ENCODE measurements at places on chromosomes 5 and 9.

DNA sequence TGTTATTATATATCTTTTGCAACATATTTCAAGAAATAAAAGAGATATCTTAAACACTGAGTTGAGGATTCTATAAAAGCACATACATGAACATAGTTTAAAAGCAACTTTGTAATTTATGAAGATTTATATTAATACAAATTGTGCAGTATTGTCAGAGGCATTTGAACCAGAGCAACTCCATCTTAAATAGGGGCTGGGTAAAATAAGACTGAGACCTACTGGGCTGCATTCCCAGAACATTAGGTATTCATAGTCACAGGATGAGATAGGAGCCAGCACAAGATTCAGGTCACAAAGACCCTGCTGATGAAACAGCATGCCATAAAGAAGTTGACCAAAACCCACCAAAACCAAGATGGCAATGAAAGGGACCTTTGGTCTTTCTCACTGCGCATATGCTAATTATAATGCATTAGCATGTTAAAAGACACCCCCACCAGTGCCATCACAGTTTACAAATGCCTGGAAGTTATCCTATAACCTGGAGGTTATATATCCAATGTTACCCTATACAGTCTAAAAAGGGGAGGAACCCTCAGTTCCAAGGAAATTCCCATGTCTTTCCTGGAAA is 320.2 kb downstream of the FAM170A start:
- no peak for DNase-seq

- DNase-seq: peak; percentile 8
Measured at GRCh38 chr5:104539618-104540350, 977.2 kb upstream of the NUDT12 start.

- DNase-seq: no peak
Measured at GRCh38 chr5:42812620-42813019, 928 bp upstream of the SELENOP start.

DNA sequence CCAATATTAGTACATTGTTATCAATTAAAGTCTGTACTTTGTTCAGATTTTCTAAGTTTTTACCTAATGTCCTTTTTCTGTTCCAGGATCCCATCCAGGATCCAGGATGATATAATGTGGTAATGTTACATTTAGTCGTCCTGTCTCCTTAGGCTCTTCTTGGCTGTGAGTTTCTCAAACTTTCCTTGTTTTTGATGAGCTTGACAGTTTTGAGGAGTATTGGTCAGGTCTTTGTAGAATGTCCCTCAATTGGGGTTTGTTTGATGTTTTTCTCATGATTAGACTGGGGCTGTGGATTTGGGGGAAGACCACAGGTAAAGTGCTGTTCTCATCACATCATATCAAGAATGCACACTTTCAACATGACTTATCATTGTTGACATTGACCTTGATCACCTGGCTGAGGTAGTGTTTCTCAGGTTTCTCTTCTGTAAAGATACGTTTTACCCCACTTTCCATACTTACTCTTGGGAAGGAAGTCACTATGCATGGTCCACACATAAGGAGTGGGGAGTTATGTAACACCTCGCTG is 9.6 kb downstream of the NDFIP1 start:
- DNase-seq: no peak

- DNase-seq: no peak
Measured at GRCh38 chr5:125169396-125169795, 423.0 kb upstream of the ZNF608 start.

DNA sequence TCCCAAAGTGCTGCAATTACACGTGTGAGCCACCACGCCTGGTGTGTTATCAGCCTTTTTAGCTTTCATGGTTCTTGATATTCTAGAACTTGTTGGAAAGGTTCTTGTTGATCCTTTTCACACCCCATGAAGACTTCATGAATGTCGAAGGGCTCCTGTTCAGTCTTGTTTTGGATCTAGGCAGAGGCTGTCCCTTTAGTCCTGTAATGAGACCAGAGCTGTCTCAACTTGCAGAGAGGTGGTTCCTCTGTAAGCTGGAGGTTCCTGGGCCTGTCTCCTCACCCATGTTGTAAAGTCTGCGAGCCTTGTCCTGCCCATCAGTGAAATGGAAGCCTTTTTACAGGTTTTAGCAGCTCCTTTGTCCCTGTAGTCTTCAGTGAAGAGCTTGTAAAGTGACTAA is 38.2 kb downstream of the PRRC2B start:
- DNase-seq: no peak

DNA sequence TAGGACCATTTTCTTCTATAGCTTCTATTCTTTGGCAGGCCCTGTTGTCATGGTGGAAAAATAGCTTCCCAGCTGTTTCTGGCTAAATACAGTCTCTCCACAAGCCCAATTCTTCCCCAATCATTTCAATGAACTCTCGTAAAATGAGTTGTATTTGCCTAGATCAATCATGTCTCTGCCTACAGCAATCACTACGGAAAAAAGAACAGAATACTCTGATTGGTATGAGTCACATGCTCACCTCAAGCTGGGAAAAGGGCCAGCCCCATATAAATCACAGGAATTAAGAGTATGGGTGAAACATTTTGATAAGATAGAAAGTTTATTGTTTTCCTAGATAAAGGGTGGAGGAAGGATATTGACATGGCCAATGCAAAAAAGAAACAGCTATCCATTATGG is 711.4 kb downstream of the EFNA5 start:
- DNase-seq: no peak

GRCh38 chr5:58002323-58002722 is 457.6 kb downstream of the PLK2 start:
- DNase-seq: peak; percentile 61

DNA sequence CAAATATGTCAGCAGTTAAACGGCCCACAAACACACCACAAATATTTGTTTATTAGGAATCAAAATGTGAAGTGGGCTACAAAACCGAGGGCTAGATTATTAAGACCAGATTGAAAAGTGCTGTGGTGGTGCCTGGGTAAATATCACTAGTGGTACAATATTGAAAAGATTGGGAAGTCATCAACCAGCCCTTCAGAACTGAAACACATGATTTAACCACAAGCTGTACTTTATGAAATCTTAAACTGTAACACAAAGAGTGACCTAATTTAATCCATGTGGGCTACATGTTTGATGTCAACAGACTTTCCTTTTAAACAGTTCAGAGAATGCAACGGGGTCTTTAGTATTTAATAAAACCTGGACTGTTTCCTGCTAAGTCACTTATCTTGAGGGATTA is 182.3 kb downstream of the SPATA31D1 start:
- DNase-seq: peak; percentile 47

- no peak for DNase-seq
Measured at GRCh38 chr5:10334831-10335230, 18.7 kb upstream of the MARCHF6 start.

GRCh38 chr9:78026416-78026815 is 5.2 kb downstream of the GNAQ start:
- DNase-seq: no peak

DNA sequence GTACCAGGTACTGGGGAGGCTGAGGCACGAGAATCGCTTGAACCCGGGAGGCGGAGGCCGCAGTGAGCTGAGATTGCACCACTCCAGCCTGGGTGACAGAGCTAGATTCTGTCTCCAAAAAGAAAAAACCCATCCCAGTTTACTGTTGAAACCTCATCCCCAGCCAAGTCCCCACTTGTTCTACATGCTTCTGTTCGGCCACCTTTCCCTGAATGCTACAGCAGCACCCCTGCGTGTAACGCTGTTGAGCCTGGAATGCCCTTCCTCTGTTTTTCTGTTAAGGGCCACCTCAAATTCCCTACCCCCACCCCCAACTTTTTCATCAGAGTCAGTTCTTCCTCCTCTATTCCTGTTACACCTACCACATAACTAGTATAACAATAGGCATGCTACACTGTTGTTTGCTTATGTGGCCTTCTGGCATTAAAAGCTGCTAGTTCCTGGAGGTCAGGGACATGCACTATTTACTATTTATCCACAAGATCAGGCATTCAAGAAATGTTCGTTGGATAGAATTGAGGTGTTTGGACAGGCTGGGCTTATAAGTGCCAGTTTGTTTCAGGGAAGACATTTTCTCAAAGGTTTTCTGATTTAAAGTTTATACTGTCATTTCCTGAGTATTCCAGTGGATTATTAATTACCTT is 47.1 kb upstream of the C5orf47 start:
- DNase-seq: no peak

GRCh38 chr5:9474219-9475002 is 71.5 kb downstream of the SEMA5A start:
- DNase-seq: no peak

GRCh38 chr5:180336234-180337020 is 16.7 kb downstream of the GFPT2 start:
- DNase-seq: no peak

DNA sequence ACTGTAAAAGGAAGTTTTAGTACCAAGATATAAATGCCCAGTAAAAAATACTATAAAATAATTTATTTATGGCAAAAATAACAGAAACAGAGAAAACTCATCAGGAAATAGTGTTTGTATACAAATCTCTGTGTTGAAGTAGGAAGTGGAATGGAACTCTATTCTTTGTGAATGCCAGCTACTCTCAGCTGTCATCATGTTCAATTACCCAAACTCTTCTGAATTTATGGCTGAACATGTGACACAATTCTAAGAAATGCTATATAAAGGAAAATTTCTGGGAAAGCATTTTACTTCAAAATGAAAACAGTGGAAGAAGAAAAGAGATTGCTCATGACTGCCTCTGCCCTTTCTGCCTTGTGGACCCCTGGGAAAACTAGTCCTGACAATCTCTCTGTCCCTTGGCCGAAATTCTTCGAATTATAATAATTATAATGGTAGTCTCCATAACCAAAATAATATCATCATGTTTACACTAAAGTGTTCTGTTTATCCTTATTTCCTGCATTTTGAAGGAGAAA is 522.3 kb upstream of the ST8SIA4 start:
- no peak for DNase-seq

DNA sequence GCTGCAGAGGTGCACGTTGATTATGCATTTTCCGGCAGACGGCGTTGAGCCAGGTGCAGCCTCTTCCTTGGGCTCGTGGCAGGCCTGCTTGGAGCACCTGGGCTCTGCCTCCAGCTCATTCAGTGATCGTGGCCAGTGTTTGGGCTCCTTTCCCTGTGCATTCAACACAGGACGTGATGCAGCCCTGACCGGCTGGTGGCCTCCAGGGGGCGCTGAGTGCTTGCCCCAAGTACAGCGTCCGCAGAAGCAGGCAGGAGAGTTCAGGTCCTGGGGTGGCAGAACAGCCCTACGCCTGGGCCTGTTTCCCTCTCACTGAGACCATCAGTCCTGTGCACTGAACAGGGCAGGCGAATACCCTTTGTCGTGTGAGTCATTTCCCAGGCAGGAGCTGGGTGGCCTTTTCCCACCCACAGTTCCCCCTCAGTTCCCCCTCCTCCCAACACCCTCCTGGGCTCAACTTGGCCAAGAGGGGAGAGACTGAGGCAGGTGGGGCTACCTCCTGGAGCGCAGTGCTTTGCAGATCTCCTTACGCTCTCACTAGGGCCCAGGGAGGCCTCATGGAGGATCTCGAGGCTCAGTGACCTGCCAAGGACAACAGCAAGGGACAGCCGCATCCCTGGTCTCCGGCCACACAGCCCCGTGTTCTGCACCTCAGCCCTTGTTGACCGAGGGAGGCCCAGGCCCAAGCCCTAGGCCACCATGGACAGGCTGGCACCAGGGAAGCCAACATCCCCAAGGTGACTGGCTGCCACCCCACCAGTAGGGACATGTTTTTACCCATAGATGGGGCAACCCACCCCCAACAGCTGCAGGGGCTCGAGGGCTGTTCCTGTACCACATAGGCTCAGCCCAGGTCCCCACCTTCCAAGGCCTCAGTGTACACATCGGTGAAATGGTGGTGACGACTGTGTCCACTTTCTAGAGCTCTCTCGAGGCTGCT is 52.9 kb downstream of the LRSAM1 start:
- DNase-seq: peak; percentile 93

DNA sequence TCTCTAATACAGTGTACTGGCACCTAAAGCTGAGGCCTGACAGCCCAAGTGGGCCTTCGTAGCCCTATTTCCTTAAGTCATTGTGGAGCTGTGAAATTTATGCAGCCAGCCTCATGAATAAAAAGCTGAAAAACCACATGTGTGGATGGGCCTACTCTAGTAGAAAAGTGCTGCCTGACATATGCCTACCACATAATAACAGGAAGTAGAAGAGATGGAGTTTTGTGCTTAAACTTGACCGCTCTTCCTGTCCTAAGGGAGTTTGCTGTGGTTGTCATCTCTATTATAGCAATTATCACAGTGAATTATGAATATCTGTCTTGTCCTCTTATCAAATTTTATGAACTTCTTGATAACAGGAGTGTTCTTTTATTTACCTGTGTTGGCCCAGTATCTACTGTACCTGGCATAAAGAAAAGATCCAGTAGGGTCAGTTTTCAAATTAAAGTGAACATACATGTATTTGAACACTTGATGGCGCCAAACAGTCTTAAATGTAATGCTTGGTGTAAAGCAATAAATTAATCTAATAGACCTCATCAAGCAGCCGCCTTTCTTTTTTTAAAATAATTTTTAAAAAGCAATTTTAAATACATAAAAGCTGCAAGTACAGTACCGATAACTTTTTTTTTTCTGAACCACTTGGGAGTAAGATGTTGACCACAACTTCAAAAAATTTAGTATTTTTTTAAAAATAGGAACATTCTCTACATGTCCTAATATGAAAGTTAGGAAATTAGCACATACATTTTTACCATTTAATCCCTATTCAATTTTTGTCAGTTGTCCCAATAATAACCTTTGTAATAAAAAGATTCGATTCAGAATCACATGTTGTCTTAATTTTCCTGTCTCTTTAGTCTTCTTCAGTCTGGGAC is 51.0 kb downstream of the FKTN start:
- DNase-seq: peak; percentile 74

DNA sequence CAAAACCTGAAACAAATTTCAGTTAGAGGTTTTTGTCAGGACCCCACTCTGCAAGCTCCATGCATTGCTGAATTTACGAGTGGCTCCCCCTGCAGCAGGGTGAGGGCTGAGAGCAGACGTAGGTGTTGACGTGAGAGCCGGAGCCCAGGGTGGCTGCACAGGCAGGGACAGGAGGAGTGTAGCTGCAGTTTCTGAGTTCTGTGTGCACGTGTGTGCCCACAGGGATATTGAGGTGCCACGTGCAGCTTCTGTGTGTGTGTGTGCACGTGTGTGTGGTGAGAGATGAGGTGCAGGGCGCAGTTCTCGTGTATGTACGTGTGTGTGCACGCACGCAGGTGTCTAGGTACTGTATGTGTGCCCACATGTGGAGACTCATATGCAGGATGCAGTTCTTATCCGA is 14.6 kb downstream of the PLEKHG4B start:
- no peak for DNase-seq

DNA sequence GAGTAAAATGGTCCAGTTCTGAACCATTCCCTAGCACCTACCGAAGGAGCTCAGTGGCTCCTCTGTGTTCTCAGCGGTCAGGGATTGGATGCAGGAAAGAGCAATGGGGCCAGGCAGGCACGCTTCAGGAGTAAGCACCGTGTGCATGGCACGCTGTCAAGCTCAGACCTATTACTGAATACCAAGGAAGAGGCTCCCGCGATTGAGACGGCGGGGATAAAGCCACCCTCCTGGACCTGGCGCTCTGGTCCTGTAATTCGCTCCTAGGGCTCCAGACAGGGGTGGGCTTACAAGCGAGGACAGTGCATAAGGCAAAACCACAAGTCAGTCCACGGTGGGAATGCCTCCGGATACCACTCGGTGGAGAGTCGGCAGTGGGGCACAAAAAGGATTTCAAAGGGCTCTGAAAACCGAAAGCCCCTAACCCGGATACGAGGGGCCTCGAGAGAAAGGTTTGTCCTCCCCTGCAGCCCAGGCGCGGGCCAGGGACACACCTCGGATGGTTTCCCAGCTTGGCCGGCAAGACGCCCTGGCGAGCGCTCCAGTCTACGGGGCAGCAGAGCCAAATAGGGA is 988 bp downstream of the OXCT1 start:
- peak; percentile 25 for DNase-seq

Data from choroid plexus epithelial cell (primary cell).